ENCODE measurements at places on chromosomes 2 and 18.
A peak's percentile ranks its signal among the peaks of the same experiment; 100 is the strongest.

DNA sequence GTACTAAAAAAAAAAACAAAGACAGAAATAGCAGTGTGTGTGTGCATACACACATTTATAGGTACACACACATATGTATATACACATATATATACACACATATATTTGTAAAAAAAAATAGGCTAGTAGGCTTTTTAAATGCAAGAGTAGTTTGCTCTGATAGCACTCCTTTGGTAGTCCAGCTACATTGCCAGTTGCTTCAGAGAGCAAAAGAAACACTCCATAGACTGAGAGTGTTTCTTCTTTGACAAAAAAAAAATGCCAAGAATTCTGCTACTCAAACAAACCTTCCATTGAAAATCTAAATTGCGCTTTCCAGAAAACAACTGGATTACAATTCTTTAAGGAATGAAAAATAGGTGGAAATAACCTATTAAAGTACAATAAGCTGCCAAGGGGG is 365.9 kb upstream of the GALNT5 start:
- DNase-seq = no peak

DNA sequence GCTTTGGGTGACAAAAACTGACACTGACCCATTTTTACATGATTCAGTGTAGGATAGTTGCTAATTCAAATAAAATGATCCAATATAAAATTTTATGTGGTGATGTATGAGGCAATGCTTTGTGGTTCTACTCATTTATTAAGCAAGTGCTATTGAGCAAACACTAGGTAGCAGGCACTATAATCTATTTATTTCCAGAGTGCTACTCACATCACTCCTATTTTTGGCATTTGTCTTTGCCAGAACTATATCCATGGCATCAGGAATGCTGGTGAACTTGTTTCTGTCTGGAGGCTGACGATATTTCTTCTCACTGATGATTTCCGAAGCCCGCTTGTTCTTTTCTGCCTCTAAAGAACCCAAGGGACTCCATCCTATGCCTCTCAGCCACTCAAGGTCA is 84.3 kb downstream of the NEB start:
- DNase-seq = no peak

GRCh38 chr2:83103613-83104012 is 1355.5 kb downstream of the SUCLG1 start:
- DNase-seq = peak; percentile 87

GRCh38 chr2:134782792-134783191 is 55.6 kb upstream of the ACMSD start:
- DNase-seq = peak; percentile 23

DNA sequence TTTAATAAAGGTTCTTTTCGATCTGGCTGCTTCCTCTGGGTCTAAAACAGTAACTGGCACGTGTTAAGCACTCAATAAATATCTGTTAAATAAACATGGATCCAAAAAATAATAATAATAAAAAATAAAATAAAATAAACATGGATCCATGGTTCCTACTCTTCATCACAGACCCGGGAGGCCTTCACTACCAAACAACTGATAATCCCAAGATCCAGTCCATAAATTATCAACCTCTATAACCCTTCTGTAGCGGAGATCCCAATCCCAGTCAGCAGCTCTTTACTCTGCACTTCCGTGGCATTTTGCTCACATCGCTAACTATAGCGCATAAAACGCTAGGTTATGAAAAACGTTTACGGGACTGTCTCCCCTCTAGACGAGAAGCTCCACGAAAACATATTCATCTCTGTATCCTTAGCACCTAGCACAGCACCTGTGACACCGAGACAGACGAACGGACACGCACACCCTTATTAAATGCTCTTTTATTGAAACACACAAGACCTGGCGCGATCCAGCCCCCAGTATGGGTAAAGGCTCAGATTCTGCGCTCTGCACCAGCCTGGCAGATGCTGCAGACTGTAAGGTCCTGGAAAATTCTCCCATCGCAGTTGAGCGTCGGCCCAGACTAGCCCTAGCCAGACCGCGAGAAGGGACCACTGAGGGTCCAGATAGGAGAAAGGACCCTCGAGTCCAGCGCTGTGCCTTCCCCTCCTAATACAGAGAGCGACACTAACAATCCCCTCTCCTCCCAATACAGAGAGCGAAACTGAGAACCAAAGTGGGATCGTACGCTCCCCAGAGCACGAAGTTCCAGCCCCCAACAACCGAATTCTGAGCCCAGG is 770 bp downstream of the NBAS start:
- peak; percentile 40 for DNase-seq

GRCh38 chr2:149291881-149292280 is 38.5 kb upstream of the LYPD6 start:
- no peak for DNase-seq

- no peak for DNase-seq
Observed at GRCh38 chr2:238967031-238967977, 119.4 kb downstream of the TWIST2 start.

GRCh38 chr2:186717320-186718007 is 23.6 kb downstream of the FAM171B start:
- no peak for DNase-seq

DNA sequence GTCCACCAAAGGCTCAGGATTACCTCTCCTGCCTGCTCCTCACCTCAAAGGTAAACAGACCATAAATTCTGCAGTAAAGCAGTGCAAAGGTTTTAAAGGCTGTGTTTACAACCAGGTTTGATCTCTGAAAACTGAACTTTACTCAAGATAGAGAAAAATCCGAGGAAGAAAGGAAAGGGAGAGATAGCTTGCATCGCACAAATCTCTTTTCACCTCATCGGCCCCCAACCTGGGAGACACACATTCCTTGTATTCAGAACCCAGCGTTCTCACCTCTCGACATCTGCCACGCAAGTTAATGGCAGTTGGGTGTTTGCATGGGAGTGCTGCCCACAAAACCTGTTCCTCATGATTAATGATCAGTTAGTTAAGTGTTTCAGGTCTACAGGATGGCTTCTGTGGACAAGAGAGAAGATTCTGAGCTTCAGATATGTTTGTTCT is 72.6 kb downstream of the GATA6 start:
- DNase-seq = no peak

DNA sequence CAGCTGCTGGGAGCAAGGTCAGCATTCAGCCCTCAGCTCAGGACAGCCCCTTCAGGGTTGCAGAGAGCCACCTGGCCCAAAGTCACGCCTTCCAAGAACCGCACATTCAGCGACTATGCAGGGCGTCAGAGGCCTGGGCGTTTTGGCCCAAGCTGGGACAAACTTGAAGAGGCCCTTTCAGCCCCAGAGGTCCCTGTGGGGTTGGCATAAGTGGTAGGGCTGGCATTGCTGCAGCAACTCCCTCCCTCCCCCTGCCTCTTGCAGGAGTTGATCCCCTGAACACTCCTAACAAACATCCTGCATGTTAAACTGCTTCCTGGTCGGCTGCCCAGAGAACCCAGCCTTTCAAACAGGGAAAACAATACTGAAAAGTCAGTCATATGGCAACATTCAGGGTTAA is 192.9 kb upstream of the SMAD2 start:
- no peak for DNase-seq

DNA sequence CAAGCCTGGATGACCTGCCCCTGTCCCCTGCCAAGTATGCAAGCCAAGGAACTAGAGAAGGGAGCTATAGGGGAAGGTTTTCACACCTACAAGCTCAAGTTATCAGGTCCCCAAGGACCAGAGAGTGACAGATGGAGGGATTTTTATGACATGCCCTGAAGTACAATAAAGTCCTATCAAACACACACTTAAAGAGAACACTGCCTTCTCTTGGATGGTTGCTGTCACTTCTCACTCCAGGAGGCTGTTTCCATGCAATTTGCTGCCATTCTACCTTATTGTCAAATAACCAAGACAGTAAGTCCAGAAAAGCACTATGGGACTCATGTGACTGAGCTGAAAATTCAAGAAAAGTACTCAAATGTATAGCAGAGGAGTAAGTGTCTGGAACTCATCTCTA is 76.6 kb upstream of the DDX18 start:
- DNase-seq = no peak

- no peak for DNase-seq
Observed at GRCh38 chr2:213036836-213037235, 114.6 kb downstream of the IKZF2 start.

DNA sequence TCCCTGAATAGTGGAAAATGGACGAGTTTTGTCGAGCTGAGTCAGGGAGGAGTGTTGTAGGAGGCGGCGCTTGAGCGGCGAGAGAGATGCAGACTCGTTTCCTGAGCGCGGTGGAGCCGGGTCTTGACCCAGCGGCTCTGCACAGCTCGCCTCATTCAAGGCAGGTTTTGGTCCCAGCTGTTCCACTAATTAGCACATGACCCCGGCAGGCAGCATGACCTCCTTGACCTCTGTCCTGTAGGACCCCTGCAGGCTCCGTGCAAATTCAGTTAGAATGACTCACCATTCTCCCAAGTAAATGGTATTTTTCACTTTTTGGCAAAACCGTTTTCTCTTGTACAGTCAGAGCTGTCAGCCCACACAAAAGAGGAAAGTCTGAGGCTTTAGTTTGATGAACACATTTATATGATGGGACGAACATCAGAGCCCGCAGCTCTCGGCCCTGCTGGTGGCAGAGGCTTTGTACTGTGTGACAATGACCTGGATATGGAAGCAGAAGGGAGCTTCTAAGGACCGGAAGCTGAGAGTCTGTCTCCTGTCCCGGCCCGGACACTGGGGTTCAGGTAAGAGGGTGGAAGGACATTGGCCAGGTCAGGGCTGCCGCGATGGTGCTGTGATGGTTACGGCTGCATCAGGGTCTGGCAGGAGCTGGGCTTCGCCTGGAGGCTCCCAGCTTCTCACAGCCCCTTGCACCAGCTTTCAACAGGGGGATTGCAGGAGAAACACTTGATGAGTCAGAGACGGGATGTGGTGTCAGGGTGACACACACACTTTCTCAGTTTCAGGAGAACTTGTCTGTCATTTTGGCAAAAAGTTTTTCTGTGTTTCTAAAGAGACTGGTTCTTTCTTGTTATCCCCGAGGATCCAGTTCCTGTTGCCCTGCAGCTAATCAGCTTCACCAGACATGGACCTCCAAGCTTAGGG is 29.9 kb upstream of the ALKAL2 start:
- peak; percentile 81 for DNase-seq

GRCh38 chr2:226726546-226726945 is 73.1 kb downstream of the IRS1 start:
- DNase-seq = peak; percentile 10

DNA sequence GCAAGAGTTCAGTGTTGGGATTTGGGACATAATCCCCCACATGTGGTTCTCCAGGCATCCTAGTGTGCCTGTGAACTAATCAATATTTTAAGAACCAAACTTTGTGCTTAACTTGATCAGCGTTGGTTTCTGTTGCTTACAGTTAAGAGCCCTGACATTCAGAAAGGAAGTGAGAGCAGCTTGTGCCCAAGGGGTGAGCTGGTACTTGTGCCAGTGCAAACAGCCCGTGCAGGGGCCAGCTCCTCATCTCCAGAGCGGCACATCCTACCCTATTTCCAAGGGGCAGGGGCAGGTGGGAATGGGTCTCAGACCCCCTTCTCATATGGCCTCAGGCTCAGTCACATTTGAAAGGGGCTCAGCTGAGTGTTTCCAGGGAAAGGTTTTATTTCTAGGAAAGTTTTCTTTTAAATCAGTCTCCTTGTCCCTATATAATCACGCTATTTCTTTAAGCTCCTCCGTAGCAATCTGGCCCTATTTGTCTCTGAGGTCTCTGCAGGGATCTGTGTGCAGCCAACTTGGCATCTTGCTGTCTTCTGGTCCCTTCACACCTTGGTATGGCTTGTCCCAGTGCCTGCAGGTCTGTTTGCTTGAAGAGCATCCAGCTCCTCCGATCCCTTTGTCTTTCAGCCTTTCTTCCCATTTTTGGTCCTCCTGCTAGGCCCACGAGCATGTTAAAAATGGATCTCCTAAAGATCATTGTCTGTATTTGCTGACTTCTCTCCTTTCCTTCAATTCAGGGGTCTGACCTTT is 358.9 kb downstream of the HRH4 start:
- no peak for DNase-seq

- no peak for DNase-seq
Observed at GRCh38 chr2:2569836-2570235, 238.8 kb upstream of the MYT1L start.

DNA sequence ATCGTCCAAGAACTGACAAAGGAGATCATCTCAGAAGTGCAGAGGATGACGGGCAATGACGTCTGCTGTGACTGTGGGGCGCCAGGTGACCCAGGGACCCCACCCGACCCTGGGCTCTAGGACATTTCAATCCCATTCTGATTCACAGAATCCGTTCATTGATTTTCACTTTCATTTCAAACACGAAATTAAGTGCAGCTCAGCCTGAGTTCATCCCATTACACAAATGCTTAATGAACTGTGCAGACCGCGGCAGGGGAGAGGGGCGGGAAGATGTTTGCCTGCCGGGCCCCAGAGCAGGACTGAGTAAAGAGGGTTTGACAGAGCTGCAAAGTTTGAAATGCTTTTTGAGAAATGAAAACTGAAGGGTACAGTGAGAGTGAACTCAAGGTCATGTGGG is 67.1 kb downstream of the ITGB1BP1 start:
- DNase-seq = no peak

DNA sequence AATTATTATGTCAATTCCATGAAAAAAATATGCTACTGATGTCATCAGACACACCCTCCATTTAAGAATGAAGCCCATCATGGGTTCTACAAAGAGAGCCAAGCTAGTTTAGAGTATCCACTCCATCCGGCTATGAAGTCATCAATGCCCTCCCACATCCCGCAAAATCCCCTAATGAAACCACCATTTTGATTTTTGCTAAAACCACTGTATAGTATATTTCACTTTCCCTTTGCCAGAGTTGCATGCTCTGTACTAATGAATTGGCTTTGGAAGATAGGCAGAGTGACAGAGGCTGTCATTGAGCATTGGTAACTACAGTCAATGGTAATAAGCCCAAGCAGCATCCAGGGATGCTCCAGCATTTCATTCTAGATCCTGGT is 118.6 kb downstream of the ANKRD44 start:
- DNase-seq = no peak

- peak; percentile 91 for DNase-seq
Observed at GRCh38 chr2:229154381-229154780, 116.7 kb downstream of the PID1 start.

DNA sequence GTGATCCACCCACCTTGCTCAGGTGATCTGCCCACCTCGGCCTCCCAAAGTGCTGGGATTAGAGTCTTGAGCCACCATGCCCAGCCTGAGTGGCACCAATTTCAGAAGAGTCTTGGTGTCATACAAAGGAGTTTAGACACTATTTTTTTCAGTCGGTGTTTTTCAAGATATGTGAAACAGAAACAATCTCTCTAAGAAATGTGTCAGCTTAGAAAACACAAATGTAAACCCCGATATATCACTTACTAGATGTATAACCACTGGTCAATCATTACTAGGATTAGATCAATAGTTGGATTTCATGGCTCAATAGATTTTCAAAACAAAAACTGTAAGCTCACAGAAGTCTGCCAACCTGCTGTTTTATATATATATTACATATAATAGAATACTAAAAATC is 67.2 kb upstream of the FRZB start:
- DNase-seq = no peak
